ENCODE measurements at places on chromosomes 3 and 15. TPM values are rescaled to one million over a fixed set of nuclear protein-coding genes. Genes with fewer than 3 reads are reported as not detected.

DNA sequence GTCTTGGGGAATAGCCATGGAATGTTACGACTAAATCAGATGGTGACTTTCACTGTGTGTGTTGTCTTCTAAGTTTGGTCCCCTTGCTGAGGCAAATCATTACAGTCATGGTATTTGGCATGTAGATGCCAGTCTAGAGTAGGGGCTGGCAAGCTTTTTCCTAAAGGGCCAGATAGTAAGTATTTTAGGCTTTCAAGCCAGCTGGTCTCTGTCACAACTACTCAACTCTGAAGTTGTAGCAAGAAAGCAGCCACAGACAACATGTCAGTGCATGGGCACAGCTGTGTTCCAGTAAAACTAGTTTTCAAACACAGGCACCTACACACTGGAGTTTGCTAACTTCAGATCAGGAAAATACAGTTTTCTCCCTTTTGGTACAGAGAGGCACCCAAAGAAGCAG lies 39.3 kb downstream of the CCR3 start:
- H3K36me3 ChIP-seq = no peaks in the 10 kb centered on the region
- no peak for DNase-seq
- no peaks in the 10 kb centered on the region for H3K27me3 ChIP-seq
- H3K4me1 ChIP-seq = peaks cover 87% of the 10 kb centered on the region

DNA sequence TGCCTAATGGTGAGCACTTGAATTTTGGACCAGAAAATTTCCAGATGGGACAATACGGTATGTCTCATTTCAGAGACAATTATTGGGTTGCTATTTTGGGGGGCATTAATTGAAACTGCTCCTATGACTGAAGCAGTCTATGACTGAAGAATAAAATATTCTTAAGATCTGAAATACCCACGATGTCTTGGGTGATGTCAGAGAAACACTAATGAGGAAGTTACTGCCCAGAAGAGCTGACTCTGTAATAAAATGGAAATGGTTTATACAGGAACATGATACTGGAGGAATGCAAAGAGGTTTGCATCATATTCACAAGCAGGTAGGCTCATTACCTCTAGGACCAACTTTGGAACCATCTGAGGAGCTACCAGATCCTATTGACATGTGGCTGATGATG lies 68.7 kb downstream of the IL12A start:
- no peak for DNase-seq
- H3K4me1 ChIP-seq = peaks cover 4% of the 10 kb centered on the region
- no peaks in the 10 kb centered on the region for H3K36me3 ChIP-seq
- H3K4me3 ChIP-seq = no peak overlapping the region
- H3K27me3 ChIP-seq = no peaks in the 10 kb centered on the region
- H3K27ac ChIP-seq = no peak overlapping the region

DNA sequence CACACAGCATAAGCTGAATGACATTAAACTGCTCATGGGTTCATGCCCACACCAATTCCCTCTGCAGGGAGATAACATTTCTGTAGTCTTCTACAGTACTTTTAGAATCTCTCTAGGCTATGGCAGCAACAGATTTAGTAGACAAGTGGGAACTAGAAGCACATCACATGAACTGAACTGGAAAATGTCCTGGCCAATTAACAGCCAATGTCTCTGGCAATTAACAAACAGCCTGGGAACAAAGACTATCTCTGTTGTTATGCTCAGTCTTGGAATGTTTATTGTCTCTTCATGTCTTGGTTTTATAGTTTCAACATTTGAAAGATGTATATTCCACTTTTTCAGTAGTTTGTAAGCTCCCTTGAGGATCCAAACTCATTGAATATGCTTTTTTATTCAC lies 523.2 kb upstream of the NAALADL2 start:
- no peaks in the 10 kb centered on the region for H3K4me1 ChIP-seq
- no peak overlapping the region for H3K4me3 ChIP-seq
- H3K27ac ChIP-seq = no peak overlapping the region
- no peaks in the 10 kb centered on the region for H3K27me3 ChIP-seq
- no peak for DNase-seq

DNA sequence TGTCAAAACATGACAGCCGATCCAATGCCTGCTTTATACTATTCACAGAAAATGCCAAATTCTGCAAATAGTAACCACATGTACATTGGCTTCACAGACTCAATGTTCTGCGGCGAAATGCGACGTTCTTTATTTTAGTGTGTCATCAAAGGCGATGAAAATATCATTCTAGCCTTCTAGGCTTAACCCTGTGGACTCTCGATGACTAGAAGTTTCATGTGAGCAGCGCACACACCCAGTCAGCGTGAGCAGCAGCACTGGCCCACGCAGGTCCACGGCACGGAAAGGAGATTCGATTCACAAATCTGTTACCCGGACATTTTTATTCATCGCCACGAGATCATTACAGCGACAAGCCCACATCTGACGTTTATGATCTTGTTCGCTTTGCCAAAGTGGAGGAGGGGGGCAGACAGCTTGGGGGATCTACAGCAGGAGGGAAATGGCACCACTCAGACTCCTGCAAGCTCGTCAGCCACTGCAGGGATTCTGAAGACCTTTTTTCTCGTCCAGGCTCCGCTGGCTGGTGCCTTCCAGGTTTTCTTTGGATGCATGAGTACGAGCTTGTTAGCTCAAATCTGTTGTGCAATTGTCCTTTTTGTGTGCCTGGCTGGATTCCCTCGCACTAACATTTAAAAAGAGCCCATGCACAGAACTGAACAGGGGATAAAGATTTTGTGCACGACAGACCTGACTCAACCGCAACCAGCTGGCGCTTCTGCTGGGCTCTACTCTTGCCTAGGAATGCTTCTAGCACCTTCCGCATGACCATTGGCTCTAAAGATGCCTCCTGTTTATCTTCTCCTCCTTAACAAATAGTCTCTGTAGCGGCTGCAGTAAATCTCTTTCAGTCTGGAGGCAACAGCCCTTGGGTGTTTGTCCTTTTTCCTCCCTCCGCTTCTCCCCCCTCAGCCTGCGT lies 938.4 kb downstream of the MCTP2 start:
- H3K36me3 ChIP-seq = no peaks in the 10 kb centered on the region
- no peaks in the 10 kb centered on the region for H3K4me1 ChIP-seq
- no peaks in the 10 kb centered on the region for H3K27me3 ChIP-seq
- H3K4me3 ChIP-seq = no peak overlapping the region
- no peak for DNase-seq

- H3K4me1 ChIP-seq = no peaks in the 10 kb centered on the region
- H3K36me3 ChIP-seq = no peaks in the 10 kb centered on the region
- no peaks in the 10 kb centered on the region for H3K27me3 ChIP-seq
- no peak overlapping the region for H3K4me3 ChIP-seq
- no peak for DNase-seq
- no peak overlapping the region for H3K27ac ChIP-seq
Measured at GRCh38 chr3:31848911-31849310, 132.2 kb downstream of the OSBPL10 start.

- H3K27ac ChIP-seq = no peak overlapping the region
- no peaks in the 10 kb centered on the region for H3K27me3 ChIP-seq
- H3K4me3 ChIP-seq = no peak overlapping the region
- no peaks in the 10 kb centered on the region for H3K4me1 ChIP-seq
- DNase-seq = no peak
Measured at GRCh38 chr15:29522373-29523276, 253.0 kb upstream of the NSMCE3 start.

DNA sequence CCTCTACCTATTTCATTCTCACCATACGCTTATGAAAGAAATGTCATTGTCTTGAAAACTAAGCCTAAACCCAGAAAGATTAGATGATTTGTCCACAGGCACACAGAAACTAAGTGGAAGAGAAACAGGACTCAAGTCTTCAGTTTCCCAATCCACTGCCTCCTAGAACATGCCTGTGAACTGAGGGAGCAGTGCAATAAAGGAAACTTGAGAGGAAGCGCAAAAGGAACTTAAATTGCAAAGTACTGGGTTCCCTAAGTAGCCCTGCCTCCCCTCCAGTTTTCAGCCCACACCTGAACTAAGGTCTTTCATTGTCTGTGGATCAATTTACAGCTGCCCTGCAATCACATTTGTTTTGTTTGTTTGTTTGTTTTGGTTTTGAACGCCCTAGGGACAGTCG lies 56.7 kb upstream of the TSEN2 start:
- H3K27ac ChIP-seq = no peak overlapping the region
- H3K27me3 ChIP-seq = no peaks in the 10 kb centered on the region
- H3K4me3 ChIP-seq = no peak overlapping the region

DNA sequence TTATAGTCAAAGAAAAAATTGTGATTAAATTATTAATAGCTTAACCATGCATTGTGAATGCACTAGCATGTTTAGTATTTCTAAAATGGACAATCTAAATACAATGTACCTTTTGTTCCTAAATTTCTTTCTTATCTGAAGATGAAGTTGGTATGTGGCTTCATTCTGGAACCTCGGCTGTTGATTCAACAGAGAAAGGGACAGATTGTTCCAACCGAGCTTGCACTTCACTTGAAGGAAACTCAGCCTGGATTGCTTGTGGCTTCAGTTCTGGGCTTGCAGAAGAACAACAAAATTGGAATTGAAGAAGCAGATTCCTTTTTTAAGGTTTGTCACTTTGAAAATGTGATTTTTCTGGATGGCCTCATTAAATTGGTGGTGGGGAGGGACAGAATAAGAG lies 32.6 kb downstream of the HPS3 start:
- H3K4me3 ChIP-seq = no peak overlapping the region
- no peak overlapping the region for H3K27ac ChIP-seq
- no peaks in the 10 kb centered on the region for H3K27me3 ChIP-seq
- no peak for DNase-seq
- no peaks in the 10 kb centered on the region for H3K4me1 ChIP-seq
- peaks cover 89% of the 10 kb centered on the region for H3K36me3 ChIP-seq

DNA sequence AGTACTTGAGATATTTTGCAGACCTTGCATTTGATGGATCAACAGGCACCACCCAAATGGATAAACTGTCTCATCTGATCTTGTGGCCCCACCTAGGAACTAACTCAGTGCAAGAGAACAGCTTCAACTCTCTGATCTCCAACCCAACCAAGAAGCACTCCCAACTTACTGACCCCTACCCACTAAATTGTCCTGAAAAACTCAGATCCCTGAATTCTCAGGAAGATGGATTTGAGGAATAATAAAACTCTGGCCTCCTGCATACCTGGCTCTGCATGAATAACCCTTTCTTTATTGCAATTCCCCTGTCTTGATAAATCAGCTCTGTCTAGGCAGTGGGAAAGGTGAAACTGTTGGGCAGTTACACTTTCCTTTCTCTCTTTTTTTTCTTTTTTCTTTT lies 247.9 kb downstream of the ZPLD1 start:
- H3K4me3 ChIP-seq = no peak overlapping the region
- no peaks in the 10 kb centered on the region for H3K36me3 ChIP-seq
- H3K4me1 ChIP-seq = no peaks in the 10 kb centered on the region
- H3K27me3 ChIP-seq = no peaks in the 10 kb centered on the region

GRCh38 chr3:139534992-139535879 lies 4.3 kb downstream of the RBP1 start:
- no peak overlapping the region for H3K4me3 ChIP-seq
- H3K36me3 ChIP-seq = no peaks in the 10 kb centered on the region
- no peaks in the 10 kb centered on the region for H3K4me1 ChIP-seq
- H3K27me3 ChIP-seq = peaks cover 3% of the 10 kb centered on the region
- H3K27ac ChIP-seq = no peak overlapping the region
- no peak for DNase-seq

GRCh38 chr3:99751649-99752048 lies 66.0 kb upstream of the CMSS1 start:
- H3K27me3 ChIP-seq = no peaks in the 10 kb centered on the region
- no peak overlapping the region for H3K27ac ChIP-seq

DNA sequence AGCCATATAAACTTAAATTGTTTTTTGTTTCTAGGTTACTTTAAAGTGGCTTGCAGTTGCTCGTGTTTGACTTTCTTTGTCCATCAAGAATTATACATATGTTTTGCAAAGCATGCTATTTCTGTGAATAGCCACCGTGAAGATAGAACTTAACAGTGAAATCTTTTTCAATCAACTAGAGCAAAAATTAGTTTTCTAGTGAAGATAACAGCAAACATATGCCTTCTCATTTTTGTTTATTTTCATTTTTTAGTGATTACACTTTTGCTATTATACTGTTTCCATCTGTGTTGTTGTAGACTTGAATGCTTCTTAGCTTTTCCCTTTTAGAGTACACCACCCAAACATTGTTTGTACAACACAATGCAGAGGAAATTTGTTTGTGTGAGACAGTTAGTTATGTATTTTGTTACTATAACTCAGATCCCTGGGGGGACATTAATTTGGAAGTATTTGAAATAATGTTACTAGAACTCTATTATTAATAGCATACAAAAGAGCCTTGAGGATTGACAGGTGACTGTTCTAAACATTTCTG lies 62.8 kb downstream of the CRYBG3 start:
- H3K27me3 ChIP-seq = no peaks in the 10 kb centered on the region
- DNase-seq = no peak
- peaks cover 4% of the 10 kb centered on the region for H3K4me1 ChIP-seq
- H3K36me3 ChIP-seq = no peaks in the 10 kb centered on the region
- no peak overlapping the region for H3K4me3 ChIP-seq
- H3K27ac ChIP-seq = no peak overlapping the region

DNA sequence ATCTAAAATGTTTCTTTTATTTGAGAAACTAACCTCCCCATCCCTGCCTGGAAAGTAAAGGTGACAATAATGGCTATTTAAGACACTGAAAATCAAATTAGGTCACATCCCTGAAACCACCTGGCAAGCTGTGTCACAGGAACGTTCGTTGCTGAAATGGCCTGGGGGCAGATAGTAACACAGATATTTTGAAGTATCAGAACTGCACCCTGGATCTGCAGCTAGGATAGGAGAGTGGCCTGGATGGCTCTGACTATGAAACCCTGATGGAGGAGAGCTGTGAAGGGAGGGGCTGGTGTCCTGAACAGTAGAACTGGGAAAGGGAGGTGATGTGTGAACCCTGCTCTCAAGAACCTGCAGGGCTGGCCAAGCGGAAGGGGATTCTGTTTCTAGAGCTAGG lies 648.3 kb upstream of the CFAP20DC start:
- no peaks in the 10 kb centered on the region for H3K36me3 ChIP-seq
- no peaks in the 10 kb centered on the region for H3K27me3 ChIP-seq
- no peak for DNase-seq
- no peak overlapping the region for H3K27ac ChIP-seq
- H3K4me3 ChIP-seq = no peak overlapping the region

GRCh38 chr15:43934480-43934879 lies 107.7 kb downstream of the WDR76 start:
- no peaks in the 10 kb centered on the region for H3K36me3 ChIP-seq
- no peaks in the 10 kb centered on the region for H3K4me1 ChIP-seq
- no peak for DNase-seq
- H3K4me3 ChIP-seq = no peak overlapping the region

GRCh38 chr3:103341078-103341606 lies 906.3 kb downstream of the ZPLD1 start:
- no peak overlapping the region for H3K27ac ChIP-seq
- no peak for DNase-seq
- H3K36me3 ChIP-seq = no peaks in the 10 kb centered on the region
- no peaks in the 10 kb centered on the region for H3K27me3 ChIP-seq

PDZRN3 gene
- total RNA-seq = not detected

ROPN1 gene
- total RNA-seq = not detected

NEDD4 gene
- total RNA-seq = 6.9 TPM

GRM7 gene
- total RNA-seq = not detected

CCRL2 gene
- total RNA-seq = 3.8 TPM

FMN1 gene
- 2.2 TPM for total RNA-seq

PXYLP1 gene
- 32.4 TPM for total RNA-seq

FBXW12 gene
- total RNA-seq = not detected
